ENCODE measurements at places on chromosomes 13 and 19. TPM values are rescaled to one million over a fixed set of nuclear protein-coding genes. Genes with fewer than 3 reads are reported as not detected.
A peak's percentile ranks its signal among the peaks of the same experiment; 100 is the strongest.

DIRAS1 gene
- polyA plus RNA-seq: 4.3 TPM

SELENOV gene
- not detected for polyA plus RNA-seq

DCLK1 gene
- 0.20 TPM for polyA plus RNA-seq

DNA sequence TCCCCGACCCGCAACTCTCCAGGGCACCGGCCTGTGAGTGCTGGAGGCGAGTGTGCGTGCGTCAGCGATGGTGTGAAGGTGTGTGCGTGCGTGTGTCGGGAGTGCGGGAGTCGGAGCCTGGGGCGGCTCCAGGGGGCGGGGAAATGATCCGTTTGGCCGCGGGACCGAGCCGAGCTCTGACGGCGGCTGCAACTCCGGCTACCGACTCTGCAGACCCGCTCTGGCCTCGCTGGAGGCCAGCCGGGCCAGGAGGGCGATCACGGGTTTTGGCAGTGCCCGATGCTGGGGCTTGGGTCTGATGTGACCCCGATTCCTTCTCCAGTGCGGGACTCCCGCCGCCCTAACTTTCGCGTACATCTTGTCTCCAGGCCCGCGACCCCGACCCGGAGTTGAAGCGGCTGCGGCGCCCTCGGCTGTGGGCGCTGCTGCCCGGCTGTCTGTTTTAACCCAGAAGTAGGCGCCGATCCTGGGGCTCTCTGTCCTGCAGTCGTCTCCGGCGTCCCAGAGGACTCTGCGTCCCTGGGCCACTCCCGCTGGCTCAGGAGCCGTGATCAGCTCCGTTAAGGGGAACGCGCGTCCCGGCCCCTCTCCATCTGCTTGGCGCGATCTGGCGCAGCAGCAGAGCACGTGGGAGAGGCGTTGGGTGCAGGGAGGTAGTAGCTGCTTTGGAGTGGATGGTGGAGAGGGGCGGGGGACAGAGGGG, 1.2 kb downstream of the CHST8 start:
- DNase-seq: no peak

- no peak for DNase-seq
Observed at GRCh38 chr13:82963226-82964099, 918.8 kb downstream of the SLITRK1 start.

DNA sequence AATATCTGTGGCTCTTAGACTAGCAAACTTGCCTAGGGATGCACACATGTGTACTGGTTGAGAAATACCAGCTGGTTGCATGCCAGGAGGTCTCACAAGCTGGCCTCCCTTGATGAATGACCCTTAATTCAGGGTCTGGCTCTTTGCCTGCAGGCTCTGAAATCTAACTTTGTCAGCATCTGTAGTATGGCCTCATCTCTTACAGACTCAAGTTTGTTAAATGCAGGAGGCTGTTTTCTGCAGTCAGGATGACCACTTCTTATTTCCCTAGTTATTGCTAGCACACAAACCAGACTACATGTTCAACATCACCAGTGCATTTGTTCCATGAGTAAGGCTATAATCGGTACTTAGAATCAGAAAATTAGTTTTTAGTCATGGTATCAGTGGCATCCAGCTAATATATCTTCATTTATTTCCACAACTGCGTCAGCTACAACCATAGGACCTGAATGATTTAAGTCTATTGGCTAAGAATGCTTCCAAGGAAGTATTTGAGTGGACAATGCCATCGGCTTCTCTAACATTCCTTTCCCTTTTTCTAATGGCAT, 23.3 kb upstream of the POSTN start:
- DNase-seq: no peak

DNA sequence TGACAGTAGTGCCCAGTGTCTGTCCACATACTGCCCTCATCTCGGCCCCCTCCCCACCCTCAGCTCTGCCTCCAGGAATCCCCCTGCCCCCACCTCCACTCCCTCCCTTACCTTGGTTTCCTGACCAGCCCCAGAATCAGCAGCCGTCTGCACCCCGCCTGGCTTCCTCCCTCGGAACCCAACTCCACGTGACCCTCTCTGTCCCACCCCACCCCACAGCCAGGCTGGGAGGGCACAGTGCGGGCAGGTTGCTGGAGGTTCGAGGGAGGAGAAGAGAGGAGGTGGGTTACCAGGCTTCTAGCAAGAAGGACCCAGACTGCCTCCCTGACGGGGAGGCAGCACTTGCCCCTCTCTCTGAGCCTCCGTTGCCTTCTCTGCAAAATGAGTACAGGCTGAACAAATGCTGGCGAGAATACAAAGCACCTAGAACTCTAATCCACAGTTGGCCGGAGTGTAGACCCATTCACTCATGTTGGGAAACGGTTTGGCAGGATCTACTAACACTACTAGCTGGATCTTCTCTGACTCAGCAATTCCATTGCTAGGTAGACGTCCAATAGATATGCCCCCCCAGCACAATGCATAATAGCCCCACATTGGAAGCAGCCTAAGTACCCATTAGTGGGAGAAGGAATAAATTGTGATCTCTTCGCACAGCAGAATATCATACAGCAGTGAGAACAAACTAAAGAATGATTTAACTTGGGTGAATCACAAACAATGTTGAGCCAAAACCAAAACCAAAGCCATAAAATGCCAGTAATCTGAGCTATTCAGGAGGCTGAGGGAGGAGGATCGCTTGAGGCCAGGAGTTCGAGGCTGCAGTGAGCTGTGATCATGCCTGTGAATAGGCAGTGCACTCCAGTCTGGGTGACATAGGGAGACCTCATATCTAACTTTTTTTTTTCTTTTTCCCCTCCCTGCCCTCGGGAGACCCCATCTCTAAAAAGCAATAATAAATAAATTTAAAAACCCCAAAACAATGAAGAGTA, at the start of gene RASAL3:
Gene RASAL3, minus strand, starts transcription at position 151 of the 992 bp plus-strand sequence. CDS start 186 bp downstream, outside the sequence.
- DNase-seq: no peak

GRCh38 chr19:1218751-1219567, 13.4 kb downstream of the STK11 start:
- no peak for DNase-seq

DNA sequence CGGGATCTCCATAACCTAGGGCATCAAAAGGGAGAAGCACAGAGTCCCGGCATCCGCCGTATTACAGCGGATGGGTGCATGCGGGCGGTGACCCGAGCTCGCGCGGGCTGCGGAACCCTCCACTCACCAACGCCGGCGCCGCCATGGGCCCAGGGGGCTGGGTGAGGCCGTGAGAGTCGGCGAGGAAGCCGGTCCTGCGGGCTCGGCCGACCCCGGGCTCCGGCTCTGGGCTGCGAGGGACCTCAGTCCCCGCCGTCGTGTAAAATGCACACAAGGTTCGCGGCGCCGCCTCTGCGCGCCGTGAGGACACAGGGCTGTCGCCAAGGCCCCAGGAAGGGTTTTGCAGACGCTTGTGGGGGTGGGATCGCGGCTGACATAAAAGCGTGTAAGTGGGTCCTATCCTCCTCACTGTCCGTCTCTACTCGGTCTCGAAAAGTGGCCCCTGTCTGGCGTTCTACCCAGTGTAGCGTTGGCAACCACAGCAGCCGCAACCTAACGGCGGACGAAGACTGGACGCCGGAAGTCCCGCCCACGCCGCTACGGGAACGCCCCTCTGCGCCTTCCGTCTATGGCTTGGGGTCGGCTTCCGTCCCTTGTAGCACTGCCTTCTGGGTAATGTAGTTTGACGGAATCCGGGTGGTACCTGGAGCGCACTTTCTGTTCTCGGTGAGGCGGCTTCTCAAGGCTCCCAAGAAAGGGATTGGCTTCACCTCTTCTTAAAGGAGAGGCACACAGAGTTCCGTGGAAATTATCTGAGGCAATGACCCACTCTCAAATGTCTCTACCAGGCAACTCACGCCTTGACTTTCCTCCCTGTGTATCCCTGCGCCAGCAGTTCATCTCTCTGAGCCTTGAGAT, at the start of gene ZNF599:
Gene ZNF599, minus strand, starts transcription at position 519 of the 858 bp plus-strand sequence. Its CDS starts 374 bp downstream, at position 145.
- peak; percentile 91 for DNase-seq

Data from A549 (cell line).